T follicular helper cell (primary cell): ENCODE measurements at places on chromosomes 1 and 21.

GRCh38 chr1:173407846-173408245 is 69.3 kb upstream of the PRDX6 start:
- no peak for DNase-seq

DNA sequence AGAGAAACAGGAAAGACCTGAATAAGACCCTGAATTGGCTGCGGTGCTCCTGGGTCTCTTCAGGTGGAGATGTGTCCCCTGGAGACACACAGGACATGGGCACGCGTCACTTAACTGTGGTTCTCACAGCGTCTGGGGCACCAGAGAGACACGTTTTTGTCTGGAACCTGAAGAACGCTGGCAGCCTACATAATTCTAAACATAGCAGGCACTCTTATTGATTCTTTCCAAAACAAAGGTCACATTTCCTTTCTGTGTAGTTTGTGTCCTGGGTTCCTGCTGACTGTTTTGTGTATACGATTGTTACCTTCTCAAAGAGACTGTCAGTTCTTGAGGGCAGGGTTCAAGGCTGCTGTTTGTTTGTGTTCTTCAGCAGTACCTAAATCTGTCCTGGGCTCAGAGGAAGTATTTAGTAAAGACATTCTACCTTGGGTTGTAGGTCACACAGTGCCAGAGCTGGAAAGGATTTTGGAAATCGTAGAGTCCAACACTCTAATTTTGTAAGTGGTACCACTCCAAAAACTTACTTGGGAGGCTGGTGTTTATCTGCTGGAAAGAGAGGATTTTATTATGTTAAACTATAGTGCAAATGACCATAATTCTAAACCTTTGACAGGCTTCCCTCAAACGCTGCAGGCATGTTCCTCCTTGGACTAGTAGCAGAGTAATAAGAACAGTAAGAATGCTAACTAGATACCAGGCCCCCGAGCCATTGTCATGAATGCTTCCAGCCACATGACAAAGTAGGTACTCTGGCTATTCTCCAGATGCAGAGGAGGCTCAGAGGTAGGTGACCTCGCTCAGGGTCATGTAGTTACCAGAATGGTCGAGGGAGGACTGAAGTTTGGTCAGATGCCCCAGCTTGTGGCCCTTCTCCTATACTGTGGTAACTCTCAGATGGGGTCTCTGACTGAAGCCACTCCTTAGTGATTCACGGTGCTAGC is 164.3 kb downstream of the DHRS3 start:
- no peak for DNase-seq

DNA sequence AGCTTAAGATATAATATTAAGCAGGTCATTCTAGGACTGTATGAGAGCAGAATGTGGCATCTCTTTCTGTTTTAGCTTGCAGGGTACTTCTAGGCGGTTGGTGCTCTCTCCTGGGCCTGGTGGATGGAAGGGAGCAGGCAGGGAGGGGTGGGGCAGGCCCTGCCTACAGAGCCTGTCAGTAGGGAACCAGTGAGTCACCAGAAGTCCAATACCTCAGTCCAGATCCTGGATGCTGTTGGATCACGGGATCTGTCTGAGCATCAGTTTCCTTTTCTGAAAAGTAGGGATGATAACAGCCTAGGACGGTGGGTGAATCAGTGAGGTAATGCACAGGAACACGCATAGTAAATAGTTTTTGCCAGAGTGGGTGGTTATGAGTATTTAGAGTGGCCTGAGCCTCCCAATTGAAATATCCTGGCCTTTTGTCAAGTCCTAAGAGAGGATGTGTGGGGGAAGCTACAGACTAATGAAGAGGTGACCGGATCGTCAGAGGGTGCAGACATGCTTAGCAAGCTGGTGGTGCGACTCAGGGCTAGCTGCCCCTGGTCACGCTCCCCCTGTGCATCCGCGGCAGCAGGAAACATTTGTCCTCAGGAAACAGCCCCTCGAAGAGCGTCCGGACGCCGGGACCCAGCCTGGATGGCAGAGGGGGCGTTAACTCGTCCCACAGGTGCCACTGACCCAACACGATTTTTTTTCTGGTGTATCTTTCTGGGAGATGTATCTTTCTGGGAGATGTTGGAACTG is 23.9 kb downstream of the NAV1 start:
- DNase-seq, result no peak

DNA sequence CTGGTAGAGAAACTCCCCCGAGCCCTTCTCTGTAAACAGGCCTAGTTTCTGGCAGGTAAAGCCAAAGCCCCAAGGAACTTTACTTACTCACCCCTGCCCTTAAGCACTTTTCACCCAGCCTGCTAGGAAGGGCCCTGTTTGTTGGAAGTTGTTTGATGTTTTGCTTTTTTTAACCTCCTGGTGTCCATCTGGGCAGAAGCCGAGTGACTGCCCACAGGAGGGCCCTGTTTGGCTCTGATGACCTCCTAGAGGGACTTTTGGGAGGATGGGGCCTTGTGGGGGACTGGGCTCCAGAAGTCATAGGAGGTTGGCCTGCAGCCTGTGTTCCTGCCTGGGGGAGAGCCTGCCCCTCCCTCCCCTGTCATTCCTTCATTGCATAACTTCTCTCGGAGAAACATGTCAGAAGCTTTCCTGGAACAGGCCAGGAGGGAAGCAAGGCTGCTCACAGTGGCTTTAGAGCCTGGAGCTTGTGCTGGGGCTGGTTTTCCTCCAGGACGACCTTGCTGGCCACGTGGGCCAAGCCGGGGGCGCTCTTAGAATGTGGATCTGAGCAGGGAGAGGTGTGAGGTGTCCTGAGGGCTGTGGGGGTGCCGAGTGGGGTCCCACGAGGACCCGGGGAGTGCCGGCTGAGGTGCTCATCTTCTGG is 33.9 kb downstream of the COQ8A start:
- no peak for DNase-seq

DNA sequence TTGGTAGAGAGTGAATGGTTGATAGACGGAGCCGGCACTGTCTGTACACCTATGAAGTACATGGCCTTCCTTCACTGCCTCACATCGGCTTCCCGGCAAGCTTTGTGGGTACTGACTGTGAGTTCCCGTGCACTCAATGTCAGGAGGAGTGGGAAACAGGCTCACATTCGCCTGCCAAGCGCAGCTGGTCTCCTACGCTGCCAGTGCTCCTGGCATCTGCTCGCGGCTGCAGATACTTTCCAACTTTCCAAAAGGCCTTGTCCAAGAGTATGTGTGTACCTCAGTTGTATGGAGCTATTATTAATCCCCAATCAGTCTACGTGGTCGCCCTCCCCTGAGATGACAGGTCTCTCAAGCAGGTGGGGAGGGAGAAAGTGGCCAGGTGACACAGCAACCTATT is 180.8 kb downstream of the ZSCAN20 start:
- DNase-seq, result no peak

DNA sequence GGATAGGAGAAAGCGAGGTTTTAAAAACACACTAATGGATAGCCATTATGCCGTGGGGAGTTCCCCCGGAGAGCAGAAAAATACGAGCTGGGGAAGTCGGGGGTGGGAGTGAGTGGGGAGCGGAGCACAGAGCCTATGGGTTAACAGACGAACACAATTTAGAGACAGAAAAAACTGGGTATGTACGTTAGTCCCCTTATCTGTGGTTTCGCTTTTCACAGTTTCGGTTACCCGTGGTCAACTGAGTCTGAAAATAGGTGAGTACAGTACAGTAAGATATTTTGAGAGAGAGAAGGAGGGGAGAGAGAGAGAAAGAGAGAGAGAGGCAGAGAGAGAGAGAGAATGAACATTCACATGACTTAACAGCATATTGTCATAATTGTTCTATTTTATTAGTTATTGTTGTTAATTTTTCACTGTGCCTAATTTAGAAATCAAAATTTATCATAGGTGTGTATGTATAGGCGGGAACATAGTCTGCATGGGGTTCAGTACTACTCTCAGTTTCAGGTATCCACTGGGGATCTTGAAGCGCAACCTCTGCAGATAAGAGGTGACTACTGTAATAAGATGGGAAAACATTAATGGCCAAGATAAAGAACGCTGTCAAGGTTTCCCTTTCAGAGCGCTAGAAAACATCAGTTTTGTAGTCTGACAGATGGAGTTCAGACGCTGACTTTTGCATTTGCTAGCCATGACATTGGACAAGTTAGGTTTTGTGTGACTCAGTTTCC is 125.6 kb upstream of the LMO4 start:
- no peak for DNase-seq

GRCh38 chr1:89754518-89754917 is 66.3 kb upstream of the LRRC8D start:
- no peak for DNase-seq

DNA sequence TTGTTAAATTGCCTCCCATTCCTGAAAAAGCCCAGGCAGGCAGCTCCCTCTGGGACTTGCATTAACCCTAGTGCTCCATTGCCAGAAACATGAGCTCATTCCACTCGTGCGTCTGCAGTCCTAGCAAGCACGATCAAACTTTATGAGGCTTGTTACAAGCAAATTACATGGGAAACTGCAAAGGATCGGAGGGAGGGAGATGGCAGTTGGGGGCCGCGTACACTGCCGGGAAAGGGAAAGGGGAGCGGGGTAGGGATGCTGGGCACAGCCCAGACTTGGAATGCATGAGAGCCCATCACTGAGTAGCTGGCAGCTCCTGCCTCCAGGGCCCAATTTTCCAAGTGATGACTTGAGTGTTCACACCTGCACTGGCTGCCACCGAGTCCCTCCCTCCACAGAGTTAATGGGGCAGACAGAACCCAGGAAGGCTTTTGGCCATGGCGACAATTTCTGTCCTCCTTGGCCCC is 169.9 kb downstream of the BRINP2 start:
- DNase-seq, result no peak

DNA sequence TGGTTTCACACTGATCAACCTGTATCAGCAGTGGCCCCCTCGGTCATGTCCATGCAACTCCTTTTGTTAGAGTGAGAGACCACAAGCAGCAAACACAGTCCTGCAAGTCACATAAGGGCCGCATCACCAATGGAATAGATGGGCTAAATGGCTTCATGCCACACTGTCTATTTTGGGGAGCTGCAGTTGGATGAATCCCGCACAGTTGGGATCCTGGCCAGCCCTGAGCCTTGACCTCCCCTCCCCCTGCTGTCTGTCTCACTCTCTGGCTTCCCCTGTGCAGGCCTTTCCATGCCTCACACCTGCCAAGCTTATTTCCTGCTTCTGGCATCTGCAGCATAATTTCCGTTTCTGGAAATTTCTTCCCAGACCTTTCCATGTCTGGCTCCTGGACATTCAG is 57.0 kb downstream of the CNIH3 start:
- DNase-seq, result no peak

DNA sequence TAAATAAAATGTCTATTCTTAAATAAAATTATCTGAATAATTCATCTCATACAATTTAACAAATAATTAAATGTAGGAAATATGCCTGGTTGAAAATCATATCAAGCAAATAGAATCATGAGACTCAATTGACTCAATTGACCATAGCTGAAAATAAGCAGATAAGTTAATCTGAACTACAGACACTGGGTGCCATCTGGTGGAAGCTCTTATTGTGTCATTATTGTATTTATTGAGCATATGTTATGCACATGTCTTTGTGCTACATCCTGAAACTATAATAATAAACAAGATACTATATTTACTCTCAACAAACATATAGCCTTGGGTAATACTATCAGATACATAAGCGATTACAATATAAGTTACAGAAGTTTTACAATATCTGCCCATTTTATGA is 41.0 kb downstream of the BRINP3 start:
- no peak for DNase-seq

- DNase-seq, result no peak
These were observed 173.4 kb upstream of the HMCN1 start for GRCh38 chr1:185560760-185561159.
